Upper lobe of right lung (tissue), 1 donor: ENCODE measurements at places on chromosomes 5 and 9. TPM values are rescaled to one million over a fixed set of nuclear protein-coding genes. Genes with fewer than 3 reads are reported as not detected.
A peak's percentile ranks its signal among the peaks of the same experiment; 100 is the strongest.

The FOXD4L5 gene
- total RNA-seq = 0.41 TPM

DNA sequence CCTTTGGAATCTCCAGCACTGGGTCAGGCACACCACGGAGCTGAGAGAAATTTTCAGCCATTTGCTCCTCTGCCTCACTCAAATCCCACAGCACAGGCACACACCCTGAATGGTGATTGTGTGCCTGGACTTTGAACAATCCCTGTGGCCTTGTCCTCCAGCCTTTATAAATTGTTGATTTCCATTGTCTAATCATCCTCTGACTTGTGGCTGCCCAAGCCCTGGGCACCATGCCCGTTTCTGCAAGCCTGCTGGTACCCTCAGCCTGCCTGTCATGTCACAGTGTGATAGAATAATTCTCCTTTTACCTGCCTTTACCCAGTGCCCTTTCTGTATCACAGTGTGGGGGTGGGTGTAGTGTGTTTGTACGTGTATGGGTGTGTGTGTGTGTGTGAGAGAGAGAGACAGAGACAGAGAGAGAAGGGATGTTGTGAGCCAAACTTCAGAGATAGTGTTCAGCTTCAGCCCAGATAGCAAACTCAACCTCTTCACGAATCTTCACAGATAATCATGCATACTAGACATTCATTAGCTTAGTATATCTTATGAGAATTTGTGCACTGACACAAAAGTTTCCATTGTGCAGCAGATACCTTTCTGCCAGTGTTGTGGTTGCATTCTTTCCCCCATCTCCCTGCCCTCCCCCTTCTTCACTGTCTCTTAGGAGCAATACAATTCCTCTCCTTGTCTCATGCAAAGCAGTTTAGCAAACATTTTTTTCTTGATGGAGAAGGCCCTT, 27.8 kb upstream of the SLC44A1 start:
- no peak overlapping the region for H3K27ac ChIP-seq
- H3K36me3 ChIP-seq = no peaks in the 10 kb centered on the region
- H3K4me1 ChIP-seq = no peaks in the 10 kb centered on the region
- H3K27me3 ChIP-seq = no peaks in the 10 kb centered on the region
- no peak overlapping the region for H3K4me3 ChIP-seq
- no peak for DNase-seq

The ANKRD18B gene
- total RNA-seq = 1.2 TPM

- H3K36me3 ChIP-seq = no peaks in the 10 kb centered on the region
- H3K4me3 ChIP-seq = no peak overlapping the region
- H3K27me3 ChIP-seq = no peaks in the 10 kb centered on the region
- no peak for DNase-seq
These were observed 67.5 kb downstream of the RGMB start for GRCh38 chr5:98840946-98841345.

GRCh38 chr9:34412336-34412735, 35.6 kb upstream of the MYORG start:
- no peak overlapping the region for H3K27ac ChIP-seq
- DNase-seq = no peak
- no peak overlapping the region for H3K4me3 ChIP-seq
- no peaks in the 10 kb centered on the region for H3K36me3 ChIP-seq
- no peaks in the 10 kb centered on the region for H3K4me1 ChIP-seq

- DNase-seq = no peak
- no peaks in the 10 kb centered on the region for H3K36me3 ChIP-seq
- peak overlapping the region; percentile 24 for H3K27ac ChIP-seq
- no peak overlapping the region for H3K4me3 ChIP-seq
- peaks cover 4% of the 10 kb centered on the region for H3K4me1 ChIP-seq
These were observed 44.7 kb upstream of the LCP2 start for GRCh38 chr5:170342153-170342725.

GRCh38 chr9:128882677-128883603, 1.0 kb downstream of the LRRC8A start:
- H3K27ac ChIP-seq = peak overlapping the region; percentile 95
- peaks cover 17% of the 10 kb centered on the region for H3K36me3 ChIP-seq
- peak overlapping the region; percentile 98 for H3K4me3 ChIP-seq
- H3K4me1 ChIP-seq = peaks cover 51% of the 10 kb centered on the region
- no peaks in the 10 kb centered on the region for H3K27me3 ChIP-seq

The IFNA13 gene
- not detected for total RNA-seq
